ENCODE measurements at places on chromosomes 4 and X.

- no peak for DNase-seq
Measured at GRCh38 chrX:153778181-153778580, 2.7 kb upstream of the SRPK3 start.

DNA sequence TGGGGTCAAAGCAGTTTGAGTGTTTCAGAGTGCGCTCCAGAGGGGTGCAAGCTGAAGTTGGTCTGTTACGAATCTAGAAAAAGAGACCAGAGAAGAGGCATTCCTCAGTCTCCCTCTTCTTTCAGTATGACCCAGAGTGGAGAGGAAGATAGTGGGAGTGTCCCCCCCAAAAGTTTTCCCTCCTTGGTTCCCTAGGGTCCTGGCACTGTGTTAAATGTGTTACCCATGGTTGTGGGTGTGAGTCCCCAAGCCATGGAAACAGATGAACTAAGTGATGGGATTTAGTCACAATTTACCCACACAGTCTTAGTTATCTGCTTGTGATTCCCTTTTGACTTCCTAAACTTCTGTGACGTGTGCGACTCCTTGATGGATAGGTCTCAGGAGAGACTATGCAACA lies 27.0 kb upstream of the NAF1 start:
- DNase-seq, result no peak

GRCh38 chr4:13659341-13660070 lies 32.0 kb upstream of the BOD1L1 start:
- no peak for DNase-seq

- DNase-seq, result no peak
Measured at GRCh38 chr4:3268395-3269104, 19.6 kb downstream of the MSANTD1 start.

GRCh38 chrX:130741584-130741983 lies 161.4 kb downstream of the ENOX2 start:
- DNase-seq, result no peak
